Liver (tissue), 10 donors: ENCODE measurements at places on chromosomes 6 and 20. TPM values are rescaled to one million over a fixed set of nuclear protein-coding genes. Genes with fewer than 3 reads are reported as not detected.

DNA sequence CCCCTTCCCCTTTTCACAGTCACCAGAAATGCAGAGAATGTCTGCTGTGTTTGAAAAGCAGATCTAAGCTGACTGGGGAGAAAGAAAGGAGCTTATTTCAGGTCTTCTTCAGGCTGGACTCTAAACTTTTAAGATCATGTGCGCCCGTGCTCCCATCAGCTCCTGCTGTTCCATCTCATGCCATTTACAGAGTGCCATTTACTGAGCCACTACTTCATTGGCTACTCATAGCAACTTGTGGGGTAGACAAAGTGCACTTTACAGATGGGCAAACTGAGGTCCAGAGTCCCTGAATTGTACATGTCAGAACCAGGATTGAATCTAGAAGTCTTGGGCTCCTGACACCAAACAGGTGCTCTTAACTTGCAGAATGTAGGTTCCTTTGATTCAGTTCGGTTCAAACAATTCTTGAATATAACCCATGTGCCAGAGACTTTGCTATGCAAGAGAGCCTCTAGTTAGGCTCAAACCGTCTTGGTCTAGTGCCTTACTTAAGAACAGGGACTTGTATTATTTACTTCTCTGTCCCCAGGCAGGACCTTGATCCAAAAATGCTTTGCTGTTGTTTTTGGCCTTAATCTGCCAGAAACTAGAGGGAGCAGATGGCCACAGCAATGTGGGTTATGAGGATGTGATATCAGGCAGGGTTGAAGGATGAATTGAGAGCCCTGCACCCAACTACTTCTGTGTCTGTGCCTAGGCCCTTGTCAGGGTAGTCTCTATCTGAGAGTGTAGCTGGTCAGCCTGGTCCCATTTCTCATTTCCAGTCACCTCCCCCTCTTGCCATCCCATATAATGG, 56.4 kb downstream of the RALY start:
- no peaks in the 10 kb centered on the region for H3K27me3 ChIP-seq
- H3K27ac ChIP-seq = no peak overlapping the region
- peaks cover 1% of the 10 kb centered on the region for H3K36me3 ChIP-seq
- no peak overlapping the region for H3K4me3 ChIP-seq
- no peak for DNase-seq

Gene EYS
- total RNA-seq = 0.09 TPM

Gene KIAA1755
- total RNA-seq = 1.4 TPM

GRCh38 chr6:152290693-152291092, 346.5 kb downstream of the SYNE1 start:
- peaks cover 44% of the 10 kb centered on the region for H3K36me3 ChIP-seq
- no peak overlapping the region for H3K27ac ChIP-seq

DNA sequence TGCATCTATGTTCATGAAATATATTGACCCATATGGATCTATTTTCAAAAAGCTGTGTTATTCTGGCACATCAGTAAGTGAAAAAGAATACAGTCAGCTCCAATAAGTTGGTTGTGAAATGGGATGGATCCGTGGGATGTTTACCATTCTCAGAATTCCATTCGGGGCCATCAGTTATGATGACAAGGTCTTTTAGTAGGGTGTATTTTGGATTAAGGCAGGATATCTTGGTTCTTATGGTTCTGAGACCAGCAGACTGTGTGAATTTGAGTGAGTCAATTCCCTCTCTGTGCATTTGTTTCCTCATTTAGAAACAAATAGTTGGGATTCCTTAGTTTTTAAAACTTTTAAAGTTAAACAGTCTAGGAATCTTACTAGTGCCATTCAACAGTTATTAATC, 287.4 kb downstream of the CD109 start:
- DNase-seq = no peak
- H3K4me3 ChIP-seq = no peak overlapping the region
- H3K27ac ChIP-seq = no peak overlapping the region
- no peaks in the 10 kb centered on the region for H3K36me3 ChIP-seq
- H3K4me1 ChIP-seq = no peaks in the 10 kb centered on the region

Gene RHAG
- total RNA-seq = not detected

GRCh38 chr20:48042628-48043027, 257.3 kb upstream of the SULF2 start:
- H3K4me3 ChIP-seq = no peak overlapping the region
- no peaks in the 10 kb centered on the region for H3K4me1 ChIP-seq
- H3K36me3 ChIP-seq = no peaks in the 10 kb centered on the region
